ENCODE measurements at places on chromosomes 12 and 14.

DNA sequence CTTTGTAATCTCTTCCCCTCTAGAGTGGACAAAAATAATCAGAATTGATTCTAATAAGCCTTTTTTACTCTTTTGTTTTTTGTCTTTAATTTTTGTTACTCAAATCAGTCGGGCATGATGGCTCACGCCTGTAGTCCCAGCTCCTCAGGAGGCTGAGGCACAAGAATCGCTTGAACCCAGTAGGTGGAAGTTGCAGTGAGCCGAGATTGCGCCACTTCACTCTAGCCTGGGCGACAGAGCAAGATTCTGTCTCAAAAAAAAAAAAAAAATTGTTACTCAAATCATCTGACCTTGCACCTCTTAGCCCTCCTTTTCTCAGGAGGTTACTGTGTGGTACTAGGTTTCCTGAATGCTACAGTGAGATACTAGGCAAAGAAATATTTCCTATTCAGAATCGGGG is 280.6 kb downstream of the PDZRN4 start:
- no peak for DNase-seq

GRCh38 chr12:8661016-8661415 is 1.6 kb downstream of the MFAP5 start:
- DNase-seq: no peak

DNA sequence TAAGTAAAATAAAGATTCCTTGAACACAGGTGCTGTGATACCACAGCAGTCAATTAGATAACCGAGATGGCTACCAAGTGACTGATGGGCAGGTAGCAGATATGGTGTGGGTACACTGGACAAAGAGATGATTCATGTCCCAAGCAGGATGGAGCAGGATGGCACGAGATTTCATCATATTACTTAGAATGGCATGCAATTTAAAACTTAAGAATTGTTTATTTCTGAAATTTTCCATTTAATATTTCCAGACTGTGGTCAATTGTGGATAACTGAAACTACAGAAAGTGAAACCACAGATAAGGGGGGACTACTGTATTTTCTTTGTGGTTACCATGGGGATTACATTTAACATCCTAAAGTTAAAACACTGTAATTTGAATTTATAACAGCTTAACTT is 7.5 kb upstream of the ZFP36L1 start:
- DNase-seq: no peak

DNA sequence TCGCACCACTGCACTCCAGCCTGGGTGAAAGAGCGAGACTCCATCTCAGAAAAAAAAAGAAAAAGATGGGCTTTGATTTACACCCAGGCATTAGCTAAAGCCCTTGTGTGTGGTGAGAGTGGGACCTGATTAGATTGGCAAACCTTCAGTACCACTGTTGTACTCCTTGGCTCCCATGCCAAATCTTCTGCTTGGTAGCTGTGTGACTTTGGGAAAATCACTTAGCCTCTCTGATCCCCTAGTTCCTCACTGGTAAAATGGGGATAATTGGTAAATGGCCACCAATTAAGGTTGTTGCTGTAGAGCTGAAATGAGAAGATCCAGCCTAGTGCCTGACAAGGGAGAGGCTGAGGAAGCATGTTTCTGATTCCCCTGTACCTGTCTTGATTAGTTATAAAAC is 63.7 kb downstream of the SLC25A47 start:
- DNase-seq: no peak

GRCh38 chr12:132439333-132439904 is 50.5 kb upstream of the FBRSL1 start:
- DNase-seq: no peak

- DNase-seq: no peak
These were observed 277.1 kb downstream of the RASSF9 start for GRCh38 chr12:85559127-85559526.

GRCh38 chr14:65840786-65841185 is 428.3 kb downstream of the FUT8 start:
- DNase-seq: no peak

DNA sequence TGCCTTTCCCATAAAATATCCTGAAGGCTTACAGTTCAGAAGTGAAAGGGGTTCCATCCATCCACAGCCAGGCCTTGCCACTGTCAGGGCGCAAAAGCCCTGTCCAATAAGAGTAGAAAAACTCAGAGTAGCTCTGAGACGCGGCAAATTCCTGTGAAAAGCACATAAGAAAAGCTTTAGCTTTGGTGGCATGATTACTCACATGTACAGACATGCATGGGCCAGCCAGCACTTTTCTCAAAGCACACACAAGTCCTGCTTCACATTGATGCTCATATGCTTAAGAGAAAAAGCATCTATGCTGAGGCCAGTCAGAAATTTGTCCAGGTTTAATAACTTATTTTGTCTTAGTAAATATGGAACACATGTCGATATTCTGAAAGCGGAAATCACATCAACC is 25.5 kb downstream of the CLEC1A start:
- DNase-seq: no peak

GRCh38 chr12:77850698-77851097 is 20.0 kb downstream of the NAV3 start:
- no peak for DNase-seq

DNA sequence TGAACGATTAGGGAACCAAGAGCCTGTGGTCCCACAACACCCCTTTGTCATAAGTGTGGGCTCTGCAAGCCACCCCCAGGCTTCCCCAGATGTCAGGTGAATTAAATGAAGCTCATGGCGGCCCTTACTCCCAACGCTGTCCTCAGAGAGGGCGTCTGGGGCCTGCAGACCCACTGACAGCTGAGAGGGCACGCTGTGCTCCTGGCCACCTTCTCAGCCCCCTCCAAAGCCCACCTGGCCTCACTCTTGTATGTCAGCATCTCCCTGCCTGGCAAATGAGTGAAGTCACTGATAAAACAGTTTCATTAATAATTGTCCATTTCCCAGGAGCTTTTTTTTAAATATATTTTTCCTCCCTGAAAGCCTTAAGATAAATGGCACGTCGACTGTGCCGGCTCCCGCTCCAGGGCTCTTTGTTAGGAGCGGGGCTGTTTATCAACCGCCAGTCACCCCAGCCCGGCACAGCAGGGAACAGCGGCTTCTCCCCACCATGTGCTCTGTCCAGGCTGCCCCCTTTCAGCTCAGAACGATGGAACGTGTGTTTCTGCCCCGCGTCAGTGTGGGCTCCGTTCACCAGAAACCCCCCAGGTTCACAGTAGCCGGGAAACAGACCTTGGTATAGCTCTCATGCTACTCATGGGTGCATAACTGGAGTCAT is 94.7 kb upstream of the SFSWAP start:
- no peak for DNase-seq

- DNase-seq: no peak
These were observed 16.7 kb downstream of the EGLN3 start for GRCh38 chr14:33934043-33934750.

DNA sequence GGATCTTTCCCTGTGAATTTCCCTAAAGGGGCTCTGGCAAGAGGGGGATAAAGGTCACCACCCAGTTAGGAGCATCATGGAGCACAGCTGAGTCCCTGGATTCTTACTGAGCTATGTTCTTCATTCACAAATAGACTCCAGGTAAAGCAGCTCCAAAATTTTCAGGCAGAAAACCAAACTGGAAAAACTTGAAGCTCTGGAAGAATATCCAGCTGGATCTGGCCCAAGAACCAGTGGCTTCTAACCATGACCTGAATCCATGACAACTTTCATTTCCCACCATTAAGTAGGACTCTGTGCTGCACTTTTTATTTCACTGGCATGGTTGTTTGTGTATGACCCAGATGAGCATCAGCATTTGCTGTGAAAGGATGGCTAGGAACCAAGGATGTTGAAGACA is 180.4 kb upstream of the FKBP4 start:
- no peak for DNase-seq

DNA sequence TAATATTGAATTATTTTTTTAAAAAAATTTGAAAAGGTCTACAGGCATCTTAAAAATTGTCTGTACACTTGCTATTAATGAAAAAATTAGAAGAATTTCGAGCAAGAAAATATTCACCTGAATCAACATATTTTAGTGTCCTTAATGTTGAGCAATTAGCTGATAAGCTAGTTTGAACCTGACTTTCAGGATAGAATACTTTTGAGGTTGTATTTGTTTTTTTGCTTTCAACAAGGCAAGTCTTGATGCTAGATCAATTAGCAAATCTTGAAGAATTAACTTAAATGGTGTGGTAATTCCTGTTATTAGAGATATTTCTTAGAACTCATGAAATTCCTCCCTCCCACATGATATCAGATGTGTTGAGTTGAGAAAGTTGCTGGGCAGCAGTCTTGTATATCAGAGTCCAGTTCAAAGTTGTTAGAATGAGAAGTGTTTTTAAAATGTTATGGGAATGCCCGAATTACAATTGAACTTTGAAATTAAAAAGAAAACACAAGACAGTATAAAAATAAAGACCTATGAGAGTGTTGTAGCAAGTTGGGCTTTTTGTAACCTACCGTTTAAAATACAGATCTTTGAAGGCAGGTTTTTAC is 119.2 kb downstream of the TRMT5 start:
- no peak for DNase-seq

GRCh38 chr14:24426150-24426911 is 3.1 kb downstream of the CBLN3 start:
- no peak for DNase-seq

DNA sequence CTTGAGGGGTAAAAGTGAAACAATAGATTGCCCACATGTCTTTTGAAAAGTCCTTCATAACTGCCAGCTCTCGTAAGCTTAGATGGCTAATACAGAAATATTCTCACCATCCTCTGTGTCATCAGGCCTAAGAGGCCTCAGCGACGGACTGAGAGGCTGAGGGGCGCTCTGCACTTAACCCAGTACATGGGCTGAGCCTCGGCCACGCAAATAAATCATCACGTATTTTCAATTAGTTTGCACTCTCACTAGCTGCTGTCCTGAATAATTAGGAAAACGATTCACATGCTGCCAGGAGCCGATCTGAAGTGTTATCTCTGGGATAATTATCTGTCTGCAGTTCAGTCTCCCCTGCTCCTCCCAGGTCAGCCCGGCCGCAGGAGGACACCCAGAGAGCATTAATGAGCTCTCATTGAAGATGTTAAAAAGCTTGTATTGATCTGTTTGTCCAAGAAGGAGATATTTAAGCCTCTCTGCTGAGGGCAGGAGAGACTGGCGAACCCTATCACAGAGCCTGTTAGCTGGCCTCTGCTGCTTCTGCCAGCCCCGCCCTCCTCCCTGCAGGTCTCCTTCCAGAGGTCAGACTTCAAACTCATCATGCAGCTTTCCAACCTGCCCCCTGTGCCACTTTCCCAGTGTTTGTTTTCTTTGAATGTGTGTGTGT is 1051.3 kb downstream of the VRK1 start:
- DNase-seq: no peak

GRCh38 chr14:94676495-94677185 is 64.4 kb downstream of the SERPINA3 start:
- DNase-seq: no peak

GRCh38 chr14:25848601-25849000 is 749.2 kb downstream of the NOVA1 start:
- DNase-seq: no peak

- DNase-seq: no peak
These were observed 70.2 kb upstream of the SLC38A2 start for GRCh38 chr12:46442738-46443137.

DNA sequence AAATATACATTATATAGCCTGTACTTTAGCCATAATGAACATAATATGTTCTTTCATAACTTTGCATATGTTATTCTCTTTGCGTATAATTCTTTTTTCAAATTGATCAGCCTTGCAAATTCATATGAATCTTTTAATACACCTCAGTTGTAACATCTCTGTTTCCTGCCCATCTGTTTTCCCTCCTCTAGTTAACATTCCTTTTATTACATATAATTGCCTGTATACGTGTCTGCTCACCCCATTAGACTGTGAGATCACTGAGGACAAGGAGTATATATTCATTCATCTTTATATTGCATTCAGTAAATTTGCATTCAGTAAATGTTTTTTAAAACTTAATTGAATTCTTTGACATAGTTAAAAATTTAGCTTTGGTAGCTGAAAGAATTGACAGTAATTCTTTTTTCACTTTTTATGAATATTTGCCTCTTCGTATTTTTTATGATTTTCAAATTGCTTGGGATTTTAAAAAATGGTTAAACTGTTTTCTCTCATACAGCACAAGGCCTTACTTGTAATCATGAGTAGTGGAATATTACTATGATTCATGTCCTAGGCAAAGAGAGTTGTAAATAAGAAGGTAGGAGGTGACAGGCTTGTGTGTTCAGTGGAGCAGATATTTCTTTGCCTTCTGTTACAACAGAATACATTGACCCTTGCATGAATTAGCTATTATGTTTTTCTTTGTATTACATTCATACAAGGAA is 32.8 kb upstream of the KLHL42 start:
- no peak for DNase-seq

DNA sequence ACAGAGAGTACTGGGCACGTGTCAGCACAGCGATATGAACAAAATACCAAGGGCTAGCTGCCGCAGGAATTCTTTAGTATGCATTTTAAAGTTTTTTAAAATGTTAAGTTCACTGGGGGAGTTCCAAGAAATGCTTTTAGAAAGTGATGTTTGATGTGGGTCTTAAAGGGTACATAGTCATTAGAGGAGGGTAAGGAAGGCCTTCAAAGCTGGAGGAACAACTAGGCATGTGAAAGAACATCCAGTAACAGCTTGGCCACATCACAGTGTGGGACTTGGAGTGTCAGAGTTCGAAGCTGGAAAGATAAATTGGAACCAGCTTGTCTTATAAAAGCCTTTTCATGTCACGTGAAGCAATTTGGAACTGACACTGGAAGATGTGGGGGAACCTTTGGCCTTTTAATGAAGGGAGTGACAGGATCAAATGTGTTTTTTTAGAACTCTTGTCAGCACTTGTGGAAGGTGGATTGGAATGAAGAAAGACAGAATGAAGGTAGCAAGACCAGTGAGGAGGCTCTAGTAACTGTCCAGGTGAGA is 57.7 kb downstream of the WDR20 start:
- no peak for DNase-seq

- DNase-seq: no peak
These were observed 29.6 kb upstream of the KCNK10 start for GRCh38 chr14:88352698-88353097.

GRCh38 chr14:33846100-33846824 is 104.6 kb downstream of the EGLN3 start:
- no peak for DNase-seq

- no peak for DNase-seq
These were observed 2.7 kb downstream of the ARID2 start for GRCh38 chr12:45732250-45732649.

- DNase-seq: no peak
These were observed 48.1 kb downstream of the GALNT8 start for GRCh38 chr12:4768341-4768740.

DNA sequence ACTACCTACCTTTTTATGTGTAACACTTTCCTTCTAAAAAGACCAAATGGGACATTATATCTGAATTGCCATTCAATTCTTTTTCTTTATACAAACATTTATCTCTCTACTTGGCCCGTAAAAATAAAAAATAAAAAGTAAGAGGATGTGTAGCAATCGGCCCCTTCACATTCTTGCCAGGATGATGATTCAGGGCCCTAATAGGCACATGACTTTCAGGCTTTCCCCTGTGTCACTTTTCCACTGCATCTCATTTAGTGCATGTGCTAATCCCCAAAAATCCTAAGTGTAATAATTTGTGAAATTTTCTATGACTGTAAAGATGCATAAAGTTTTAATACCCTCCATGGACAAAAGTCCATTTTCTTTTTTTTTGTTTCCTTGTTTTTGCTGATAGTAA is 23.0 kb upstream of the ATP2B1 start:
- DNase-seq: no peak

All from stimulated activated CD8-positive, alpha-beta memory T cell treated with anti-CD3 and anti-CD28 coated beads, Interleukin-7, amount 100 ng/mL, for 48 hours (primary cell).